NCI-H1436 treated with DMSO at 0.1 percent for 48 hours (cell line): ENCODE measurements at places on chromosomes 13 and 19.

DNA sequence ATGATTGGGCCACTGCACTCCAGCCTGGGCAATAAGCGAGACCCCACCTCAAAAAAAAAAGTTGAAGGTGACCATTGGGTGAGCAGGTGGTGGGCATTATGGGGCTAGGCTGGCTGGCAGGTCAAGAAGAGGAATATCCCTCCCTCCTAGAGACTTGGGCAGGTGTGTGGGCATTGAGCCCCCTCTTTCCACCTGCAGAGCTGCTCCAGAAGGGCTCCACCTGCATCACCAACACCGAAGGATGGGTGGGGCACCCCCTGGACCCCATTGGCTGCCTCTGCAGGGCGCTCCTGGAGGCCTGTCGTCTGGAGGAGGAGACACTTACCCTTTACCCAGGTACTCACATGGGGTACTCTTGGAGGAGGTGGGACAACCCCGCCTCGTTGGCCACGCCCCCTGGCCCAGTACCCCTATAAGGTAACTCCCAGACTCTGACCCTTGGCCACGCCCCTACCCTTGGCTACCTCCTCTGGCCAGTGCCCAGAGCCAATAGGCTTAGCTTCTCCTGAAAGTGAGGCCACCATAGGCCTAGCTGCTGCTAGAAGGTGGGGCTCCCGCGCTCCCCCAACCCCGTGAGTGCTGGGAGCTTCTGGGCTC, 21.9 kb downstream of the ZSWIM4 start:
- DNase-seq = peak; percentile 82

GRCh38 chr13:73189362-73189761, 130.6 kb downstream of the KLF5 start:
- no peak for DNase-seq

GRCh38 chr13:51996641-51997040, 14.6 kb downstream of the ATP7B start:
- no peak for DNase-seq

DNA sequence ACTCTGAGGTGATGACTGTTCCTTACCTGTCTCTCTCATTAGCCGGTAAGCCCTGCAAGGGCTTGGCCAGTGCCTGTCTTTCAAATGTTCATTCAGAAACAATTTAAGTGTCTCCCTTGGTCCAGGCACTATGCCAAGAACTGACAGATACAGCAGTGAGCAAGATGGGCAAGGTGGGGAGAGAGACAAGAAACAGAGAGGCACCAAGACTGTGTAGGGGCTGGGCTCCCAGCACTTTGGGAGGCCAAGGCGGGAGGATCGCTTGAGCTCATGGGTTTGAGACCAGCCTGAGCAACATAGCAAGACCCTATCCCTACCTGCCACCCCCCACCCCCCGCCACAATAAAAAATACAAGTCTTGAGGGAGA, 1.3 kb upstream of the CCNE1 start:
- DNase-seq = no peak

GRCh38 chr13:46288570-46289259, 77.0 kb downstream of the LRRC63 start:
- no peak for DNase-seq

GRCh38 chr13:112510002-112510780, 77.8 kb downstream of the TUBGCP3 start:
- peak; percentile 4 for DNase-seq

GRCh38 chr13:47539317-47539716, 461.8 kb downstream of the SUCLA2 start:
- no peak for DNase-seq

DNA sequence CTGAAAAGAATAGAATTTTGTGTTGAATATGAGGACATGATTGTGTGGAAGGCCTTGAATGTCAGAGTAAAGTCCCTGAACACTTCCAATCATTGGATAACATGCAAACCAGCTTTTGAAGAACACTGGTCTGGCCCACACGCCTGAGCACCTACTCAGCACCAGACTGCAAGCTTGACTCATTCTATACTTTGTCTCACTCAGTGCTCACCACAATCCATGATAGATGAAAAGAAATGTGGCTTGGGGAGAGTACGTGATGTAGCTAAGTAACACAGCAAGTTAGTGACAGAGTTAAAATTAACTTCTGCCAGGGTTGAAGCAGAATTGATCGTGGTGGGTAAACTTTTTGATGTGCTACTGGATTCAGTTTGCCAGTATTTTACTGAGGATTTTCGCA, 12.0 kb downstream of the DLEU7 start:
- DNase-seq = no peak

- no peak for DNase-seq
These were observed 4.4 kb upstream of the C19orf18 start for GRCh38 chr19:57978586-57979289.

- no peak for DNase-seq
These were observed 84.5 kb upstream of the IRS2 start for GRCh38 chr13:109870696-109871370.

DNA sequence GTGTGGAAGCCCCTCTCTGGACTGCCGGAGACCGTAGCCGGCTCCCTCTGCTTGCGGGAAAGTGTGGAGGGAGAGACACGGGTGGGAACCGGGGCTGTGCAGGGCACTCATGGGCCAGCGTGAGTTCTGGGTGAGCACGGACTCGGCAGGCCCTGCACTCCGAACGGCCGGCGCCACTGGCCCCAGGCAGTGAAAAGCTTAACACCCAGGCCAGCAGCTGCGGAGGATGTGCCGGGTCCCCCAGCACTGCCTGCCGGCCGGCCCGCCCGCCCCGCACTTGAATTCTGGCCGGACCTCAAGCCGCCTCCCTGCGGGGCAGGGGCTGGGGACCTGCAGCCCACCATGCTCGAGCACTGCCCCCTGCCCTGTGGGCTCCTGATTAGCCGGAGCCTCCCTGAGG, 147.0 kb downstream of the FGF9 start:
- DNase-seq = no peak

GRCh38 chr13:111275995-111276618, 44.3 kb upstream of the TEX29 start:
- no peak for DNase-seq

- no peak for DNase-seq
These were observed 844 bp upstream of the RFX1 start for GRCh38 chr19:14006766-14007562.

- no peak for DNase-seq
These were observed 8.8 kb downstream of the ZFP28 start for GRCh38 chr19:56547535-56547934.

DNA sequence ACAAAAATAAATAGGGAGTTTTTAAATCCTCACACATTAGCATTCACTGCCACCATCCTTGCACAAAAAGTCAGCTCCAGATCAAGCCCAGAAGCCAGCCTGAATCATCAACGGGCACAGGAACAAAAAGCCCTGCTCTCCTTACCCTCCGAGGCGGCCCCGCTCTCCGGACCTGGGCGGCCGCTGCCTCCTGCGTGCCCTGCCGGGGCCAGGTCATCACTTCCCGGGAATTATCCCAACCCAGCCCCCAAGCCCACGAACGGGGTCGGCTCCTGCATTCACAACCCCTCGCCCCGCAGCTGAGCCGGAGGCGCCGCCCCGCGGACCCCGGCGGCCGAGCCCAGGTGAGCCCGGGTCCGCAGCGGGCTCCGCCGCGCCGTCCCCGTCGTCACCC, 754 bp downstream of the DNAJB1 start:
- DNase-seq = no peak

GRCh38 chr19:18263324-18264136, 10.7 kb downstream of the IQCN start:
- no peak for DNase-seq

DNA sequence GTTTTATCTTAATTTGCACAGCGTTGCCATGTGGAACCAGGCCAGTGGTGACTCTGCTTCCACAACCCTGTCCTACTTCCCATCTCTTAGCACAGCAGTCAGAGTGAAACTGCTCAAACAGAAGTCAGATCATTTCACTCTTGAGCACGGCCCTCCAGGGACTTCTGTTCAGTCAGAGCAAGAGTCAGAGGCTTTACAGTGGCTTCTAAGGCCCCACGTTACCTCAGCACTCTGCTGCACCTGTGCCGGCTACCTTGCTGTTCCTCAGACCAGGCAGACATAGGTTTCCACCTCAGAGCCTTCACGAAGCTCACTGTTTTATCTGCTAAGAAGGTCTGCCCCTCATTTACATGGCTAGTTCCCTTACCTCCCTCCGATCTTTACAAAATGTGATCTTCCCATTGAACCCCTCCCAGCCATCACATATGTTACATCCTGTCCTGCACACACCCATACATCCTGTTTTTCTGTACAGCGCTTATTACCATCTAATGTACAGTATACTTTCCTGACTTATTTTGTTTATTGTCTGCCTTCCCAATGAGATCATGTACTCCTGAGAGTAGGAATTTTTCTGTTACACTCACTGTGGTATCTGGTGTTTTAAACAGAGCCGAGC, 41.6 kb downstream of the TM9SF2 start:
- no peak for DNase-seq

GRCh38 chr13:75263741-75264407, 218.1 kb downstream of the TBC1D4 start:
- no peak for DNase-seq

- no peak for DNase-seq
These were observed 45.3 kb downstream of the ACTN4 start for GRCh38 chr19:38692458-38693379.

DNA sequence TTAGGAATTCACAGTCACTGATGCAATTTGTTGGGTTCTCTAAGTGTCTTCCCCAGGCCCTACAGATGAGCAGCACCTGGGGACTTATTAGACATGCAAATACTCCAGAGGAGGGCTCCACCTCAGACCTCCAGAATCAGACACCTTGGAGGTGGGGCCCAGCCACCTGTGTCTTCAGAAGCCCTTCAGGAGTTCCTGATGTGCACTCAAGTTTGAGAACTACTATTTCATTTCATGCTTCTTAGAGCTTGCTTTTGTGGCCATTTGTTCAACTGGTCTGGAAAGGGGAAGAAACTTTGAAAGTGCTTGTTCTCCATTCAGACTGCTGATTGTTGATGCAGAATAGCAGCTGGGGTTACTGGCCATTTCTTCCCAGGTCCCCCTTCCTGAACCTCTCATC, 472.0 kb downstream of the COG6 start:
- no peak for DNase-seq

- no peak for DNase-seq
These were observed 5.4 kb downstream of the KCNC3 start for GRCh38 chr19:50323782-50324133.
